Astrocyte (in vitro differentiated cells and primary cell): ENCODE measurements at places on chromosomes 2 and 18. TPM values are rescaled to one million over a fixed set of nuclear protein-coding genes. Genes with fewer than 3 reads are reported as not detected.

DNA sequence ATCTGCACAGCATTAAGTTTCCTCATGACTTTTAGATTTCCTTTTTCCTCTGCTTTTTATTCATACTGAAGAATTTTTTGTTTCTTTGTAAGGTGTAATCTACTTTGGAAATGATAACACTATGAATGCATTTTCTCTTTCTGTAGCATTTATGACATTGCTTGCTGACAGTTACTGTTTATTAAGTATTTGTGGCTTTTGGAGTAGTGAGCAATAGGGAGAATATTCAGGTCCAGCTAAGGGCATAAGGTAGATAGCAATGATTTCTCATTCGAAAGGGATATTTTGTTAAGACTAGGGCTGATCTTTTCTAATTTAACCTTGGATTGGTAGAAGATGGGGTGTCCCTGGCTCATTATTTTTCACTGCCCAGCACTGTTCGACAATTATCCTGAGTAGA lies 80.3 kb downstream of the XRCC5 start:
- peak; percentile 60 for DNase-seq

ANKRD30BL gene
- not detected in 2 replicates for total RNA-seq

MEMO1 gene
- 59.7 and 65.2 TPM in 2 replicates for total RNA-seq

MC2R gene
- not detected in 2 replicates for total RNA-seq
